H9 (cell line): ENCODE measurements at places on chromosomes 11 and 22. TPM values are rescaled to one million over a fixed set of nuclear protein-coding genes. Genes with fewer than 3 reads are reported as not detected.

DNA sequence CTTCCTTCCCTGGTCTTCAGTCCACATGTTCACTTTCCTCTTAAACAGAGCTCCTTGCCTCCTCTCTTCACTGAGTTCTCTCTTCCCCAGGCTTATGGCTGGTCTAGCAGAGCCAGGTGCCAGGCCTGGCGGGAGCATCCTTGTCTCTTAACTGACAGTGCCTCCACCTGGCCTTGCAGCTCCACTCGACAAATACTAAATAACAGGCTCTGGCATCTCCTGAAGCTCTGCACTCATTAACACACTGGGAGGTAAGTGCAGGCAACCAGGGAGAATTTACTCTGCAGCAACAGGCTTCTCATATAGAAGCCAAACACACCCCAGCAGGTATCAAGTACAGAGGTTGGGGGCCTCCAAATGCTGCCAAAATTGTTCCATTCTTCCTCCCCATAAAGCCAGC, 438.1 kb downstream of the SOX6 start:
- H3K27ac ChIP-seq, result no peak overlapping the region
- no peaks in the 10 kb centered on the region for H3K27me3 ChIP-seq
- no peak for DNase-seq
- no peak overlapping the region for H3K4me3 ChIP-seq
- H3K4me1 ChIP-seq, result no peaks in the 10 kb centered on the region

- H3K27ac ChIP-seq, result no peak overlapping the region
- H3K27me3 ChIP-seq, result no peaks in the 10 kb centered on the region
- no peak for DNase-seq
- no peak overlapping the region for H3K4me3 ChIP-seq
- no peaks in the 10 kb centered on the region for H3K4me1 ChIP-seq
Observed at GRCh38 chr11:4541071-4541470, 3.9 kb upstream of the OR52M1 start.

GRCh38 chr11:85182441-85183387, 444.4 kb downstream of the DLG2 start:
- peak; percentile 45 for DNase-seq
- no peak overlapping the region for H3K27ac ChIP-seq
- H3K4me1 ChIP-seq, result no peaks in the 10 kb centered on the region
- no peaks in the 10 kb centered on the region for H3K36me3 ChIP-seq

DNA sequence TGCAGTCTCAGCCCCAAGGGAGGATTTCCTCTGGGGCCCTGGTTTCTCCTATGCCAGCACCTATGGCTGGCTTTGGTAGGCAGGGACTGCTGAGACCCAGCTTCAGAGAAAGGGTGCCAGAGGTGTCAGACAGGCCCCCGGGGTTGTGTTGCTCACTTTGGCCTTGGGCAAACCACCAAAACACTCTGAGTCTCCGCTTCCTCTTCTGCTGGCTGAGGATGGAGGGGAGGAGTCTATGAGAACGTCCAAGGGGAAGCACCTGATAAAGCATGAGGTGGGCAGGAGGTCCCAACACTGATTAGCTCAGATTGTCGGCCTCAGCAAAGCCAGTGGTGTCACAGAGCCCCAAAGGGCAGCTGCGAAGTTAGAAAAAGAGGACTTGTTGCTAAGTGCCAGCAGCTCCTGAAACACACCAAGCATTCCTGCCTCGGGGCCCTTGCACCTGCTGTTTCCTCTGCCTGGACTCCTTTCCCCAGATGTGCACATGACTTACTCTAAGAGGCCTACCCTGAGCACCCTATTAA, 10.5 kb downstream of the SMTNL1 start:
- H3K36me3 ChIP-seq, result peaks cover 3% of the 10 kb centered on the region; the same call in 2 of the 3 replicates
- no peak for DNase-seq
- H3K4me3 ChIP-seq, result no peak overlapping the region
- H3K27me3 ChIP-seq, result no peaks in the 10 kb centered on the region
- H3K4me1 ChIP-seq, result peaks cover 3% of the 10 kb centered on the region; the same call in 1 of the 2 replicates
- H3K27ac ChIP-seq, result no peak overlapping the region

- H3K27ac ChIP-seq, result no peak overlapping the region
- H3K4me1 ChIP-seq, result no peaks in the 10 kb centered on the region
- DNase-seq, result no peak
- H3K36me3 ChIP-seq, result peaks cover 5% of the 10 kb centered on the region; the same call in 1 of the 2 replicates
- H3K27me3 ChIP-seq, result peaks cover 2% of the 10 kb centered on the region; the same call in 1 of the 2 replicates
Observed at GRCh38 chr11:14638561-14638960, 5.0 kb upstream of the PDE3B start.

GRCh38 chr11:33766085-33766484, 8.2 kb downstream of the FBXO3 start:
- no peaks in the 10 kb centered on the region for H3K27me3 ChIP-seq
- DNase-seq, result no peak
- no peak overlapping the region for H3K4me3 ChIP-seq

GRCh38 chr22:45863981-45864751, 112.8 kb downstream of the WNT7B start:
- H3K4me1 ChIP-seq, result no peaks in the 10 kb centered on the region
- no peak overlapping the region for H3K4me3 ChIP-seq
- H3K27me3 ChIP-seq, result peaks cover 36% of the 10 kb centered on the region; the same call in 1 of the 2 replicates

GRCh38 chr11:45806072-45806933, 1.4 kb downstream of the SLC35C1 start:
- H3K4me1 ChIP-seq, result no peaks in the 10 kb centered on the region; the same call in 1 of the 2 replicates
- H3K27me3 ChIP-seq, result peaks cover 2% of the 10 kb centered on the region; the same call in 1 of the 2 replicates
- H3K4me3 ChIP-seq, result peak overlapping the region; percentile 82
- H3K27ac ChIP-seq, result no peak overlapping the region

GRCh38 chr11:33452836-33453624, 195.8 kb downstream of the HIPK3 start:
- no peaks in the 10 kb centered on the region for H3K27me3 ChIP-seq
- H3K36me3 ChIP-seq, result no peaks in the 10 kb centered on the region
- no peak overlapping the region for H3K4me3 ChIP-seq
- no peaks in the 10 kb centered on the region for H3K4me1 ChIP-seq
- H3K27ac ChIP-seq, result no peak overlapping the region

GRCh38 chr11:27611947-27612455, 88.3 kb downstream of the BDNF start:
- no peak for DNase-seq
- peaks cover 8% of the 10 kb centered on the region for H3K36me3 ChIP-seq
- no peaks in the 10 kb centered on the region for H3K4me1 ChIP-seq
- no peak overlapping the region for H3K27ac ChIP-seq
- H3K4me3 ChIP-seq, result no peak overlapping the region

- no peaks in the 10 kb centered on the region for H3K4me1 ChIP-seq
- no peaks in the 10 kb centered on the region for H3K27me3 ChIP-seq
- peaks cover 23% of the 10 kb centered on the region; the same call in 2 of the 3 replicates for H3K36me3 ChIP-seq
- no peak for DNase-seq
- no peak overlapping the region for H3K4me3 ChIP-seq
- no peak overlapping the region for H3K27ac ChIP-seq
Observed at GRCh38 chr11:71999362-71999761, 653 bp downstream of the IL18BP start.

DNA sequence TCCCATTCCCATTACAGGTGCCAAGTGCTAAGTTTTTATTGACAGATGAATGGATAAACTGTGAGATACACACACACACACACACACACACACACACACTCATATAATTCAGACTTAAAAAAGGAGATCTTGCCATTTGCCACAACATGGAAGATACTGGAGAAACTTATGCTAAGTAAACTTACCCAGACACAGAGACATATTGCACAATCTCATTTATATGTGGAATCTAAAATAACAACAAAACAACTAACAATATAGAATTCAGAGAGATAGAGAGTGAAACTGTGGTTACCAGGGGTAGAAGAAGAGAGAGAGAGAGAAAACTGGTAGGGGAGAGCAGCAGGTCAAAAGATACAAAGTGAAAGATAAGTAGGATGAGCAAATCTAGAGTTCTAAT, 1.4 kb downstream of the MS4A6E start:
- DNase-seq, result no peak

GRCh38 chr11:119121811-119122124, 388 bp downstream of the HINFP start:
- peaks cover 18% of the 10 kb centered on the region for H3K36me3 ChIP-seq
- H3K4me3 ChIP-seq, result peak overlapping the region; percentile 93
- no peaks in the 10 kb centered on the region for H3K27me3 ChIP-seq
- H3K4me1 ChIP-seq, result peaks cover 4% of the 10 kb centered on the region; the same call in 1 of the 2 replicates
- no peak for DNase-seq

DNA sequence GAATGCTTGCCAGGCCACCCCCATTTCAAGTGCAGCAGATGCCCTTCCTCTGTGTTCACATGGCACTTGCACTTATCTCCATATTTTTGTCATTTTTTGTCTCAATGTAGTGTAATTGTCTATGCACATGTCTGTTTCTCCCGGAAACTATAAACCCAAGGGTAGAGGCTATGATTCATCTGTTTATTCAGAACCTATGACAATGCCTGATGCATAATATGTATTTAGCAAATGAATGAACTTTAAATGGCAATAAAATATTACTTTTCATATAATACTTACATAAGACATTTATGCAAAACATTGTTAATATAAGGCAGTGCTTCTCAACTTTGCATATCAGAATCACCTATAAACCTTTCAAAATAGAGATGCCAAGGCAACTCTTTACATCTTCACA, 6.7 kb downstream of the PAK1 start:
- H3K4me1 ChIP-seq, result peaks cover 23% of the 10 kb centered on the region; the same call in 1 of the 2 replicates
- H3K4me3 ChIP-seq, result no peak overlapping the region
- no peaks in the 10 kb centered on the region for H3K27me3 ChIP-seq

DNA sequence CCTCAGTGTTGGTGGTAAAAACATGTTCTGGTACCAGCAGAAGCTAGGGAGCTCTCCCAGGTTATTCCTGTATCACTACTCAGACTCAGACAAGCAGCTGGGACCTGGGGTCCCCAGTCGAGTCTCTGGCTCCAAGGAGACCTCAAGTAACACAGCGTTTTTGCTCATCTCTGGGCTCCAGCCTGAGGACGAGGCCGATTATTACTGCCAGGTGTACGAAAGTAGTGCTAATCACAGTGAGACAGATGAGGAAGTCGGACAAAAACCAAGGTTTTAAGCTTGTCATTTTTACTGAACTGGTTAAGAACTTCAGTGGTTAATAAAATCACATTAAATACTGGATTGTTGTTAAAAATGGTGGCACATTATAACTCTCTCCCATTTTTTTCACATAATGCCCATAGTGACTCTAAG, 42.6 kb upstream of the VPREB1 start:
- H3K27me3 ChIP-seq, result peaks cover 82% of the 10 kb centered on the region
- H3K36me3 ChIP-seq, result no peaks in the 10 kb centered on the region
- no peak overlapping the region for H3K27ac ChIP-seq
- DNase-seq, result no peak
- no peak overlapping the region for H3K4me3 ChIP-seq
- no peaks in the 10 kb centered on the region for H3K4me1 ChIP-seq

GRCh38 chr11:119989159-119989821, 148.6 kb downstream of the TRIM29 start:
- H3K36me3 ChIP-seq, result no peaks in the 10 kb centered on the region

DNA sequence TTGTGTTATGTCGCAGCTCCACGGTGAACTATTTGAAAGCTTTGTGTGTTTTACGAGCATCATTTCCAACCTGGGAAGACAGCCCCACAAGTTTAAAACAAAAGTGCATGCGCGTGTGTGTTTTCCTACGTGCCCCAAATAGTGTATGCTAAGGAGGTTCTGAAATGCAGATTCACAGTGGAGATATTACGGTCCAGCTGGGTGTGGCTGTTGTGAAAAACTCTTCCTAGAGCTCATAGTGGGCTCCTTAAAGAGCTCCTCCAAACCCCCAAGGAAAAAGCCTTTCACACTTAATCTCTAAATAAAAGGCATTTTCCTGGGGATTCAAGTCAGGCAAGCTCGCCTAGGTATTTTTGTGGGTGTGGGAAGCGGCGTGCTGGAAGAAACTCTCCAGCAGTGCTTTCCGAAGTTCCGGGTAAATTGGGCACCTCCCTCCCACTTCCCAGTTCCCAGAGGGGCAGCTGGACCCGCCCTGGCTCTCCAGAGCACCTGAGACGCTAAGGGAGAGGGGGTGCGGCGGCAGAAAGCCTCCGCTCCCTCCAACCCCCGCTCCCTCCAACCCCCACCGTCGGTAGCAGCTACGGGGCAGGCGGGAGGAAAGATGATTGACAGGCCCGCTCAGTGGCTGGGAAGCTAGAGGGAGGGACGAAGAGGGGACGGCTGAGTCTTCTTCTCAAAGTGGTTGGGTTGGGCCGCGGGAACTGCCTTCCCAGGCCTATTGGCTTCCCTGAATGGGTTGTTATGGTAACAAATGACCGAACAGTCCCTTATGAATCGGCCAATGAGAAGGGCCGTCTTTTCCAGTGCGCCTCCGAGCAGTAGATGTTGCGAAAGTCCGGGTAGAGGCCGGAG, 561 bp upstream of the PCF11 start:
- H3K4me1 ChIP-seq, result peaks cover 2% of the 10 kb centered on the region; the same call in 1 of the 2 replicates
- H3K27ac ChIP-seq, result peak overlapping the region; percentile 59
- peak; percentile 100 for DNase-seq
- peak overlapping the region; percentile 100 for H3K4me3 ChIP-seq
- H3K36me3 ChIP-seq, result peaks cover 28% of the 10 kb centered on the region

DNA sequence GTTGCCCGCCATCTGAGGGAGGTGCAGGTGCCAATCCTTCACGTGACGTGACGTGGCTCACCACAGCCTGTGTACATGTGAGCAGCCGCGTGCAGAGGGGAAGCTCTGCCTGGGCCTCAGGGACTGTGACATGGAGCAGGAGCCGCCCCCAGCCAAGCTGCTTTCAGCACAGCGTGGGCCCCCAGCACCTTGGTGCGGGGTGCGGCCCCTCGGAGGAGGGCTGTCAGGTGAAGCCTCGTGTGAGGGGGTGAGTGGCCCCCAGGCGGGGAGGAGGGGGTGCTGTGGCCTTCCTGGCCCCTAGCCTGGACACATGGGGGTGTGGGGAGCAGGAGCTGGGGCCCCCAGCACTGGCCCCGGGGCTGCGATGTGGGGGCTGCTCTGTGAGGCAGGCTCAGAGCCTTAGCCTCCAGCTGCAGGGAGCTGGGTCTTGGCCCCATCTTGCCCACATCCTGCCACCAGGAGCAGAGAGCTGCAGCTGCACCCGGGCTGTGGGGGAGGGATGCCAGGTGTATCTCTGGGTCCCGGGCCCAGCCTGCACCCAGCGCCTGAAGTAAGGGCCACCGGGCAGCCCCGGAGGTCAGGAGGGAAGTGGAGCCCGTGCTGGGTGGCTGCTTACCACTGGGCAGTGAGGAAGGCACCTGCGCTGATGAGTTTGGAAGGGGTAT, at the start of gene ADORA2A:
Gene ADORA2A (plus strand): TSS at position 100 of the 665 bp plus-strand sequence. CDS start 5,806 bp downstream, outside the sequence.
- no peak within 1 kb of the TSS for H3K4me3 ChIP-seq
- 0 out of 2 replicates have a peak, but pooled peaks cover 5% of the 10 kb centered on the region for H3K4me1 ChIP-seq
- H3K36me3 ChIP-seq, result no peaks in the 10 kb centered on the region
- no peak for DNase-seq

- no peak overlapping the region for H3K27ac ChIP-seq
- no peaks in the 10 kb centered on the region for H3K27me3 ChIP-seq
- H3K4me3 ChIP-seq, result no peak overlapping the region
- H3K4me1 ChIP-seq, result no peaks in the 10 kb centered on the region
- peaks cover 49% of the 10 kb centered on the region for H3K36me3 ChIP-seq
- no peak for DNase-seq
Observed at GRCh38 chr11:9172389-9172788, 81.0 kb upstream of the SCUBE2 start.

Gene MED17
- 38.3 and 43.3 TPM in 2 replicates for total RNA-seq

Gene CHRDL2
- total RNA-seq, result 0.33 and 0.39 TPM in 2 replicates

Gene KIRREL3
- 0.09 and 0.17 TPM in 2 replicates for total RNA-seq

Gene NPAS4
- 1.6 and 1.8 TPM in 2 replicates for total RNA-seq

Gene SYT8
- not detected in 2 replicates for total RNA-seq

Gene PANX3
- total RNA-seq, result not detected in 2 replicates

Gene HEPACAM
- not detected in 2 replicates for total RNA-seq

Gene GVQW3
- 4.5 and 4.7 TPM in 2 replicates for total RNA-seq

Gene SLC22A9
- total RNA-seq, result not detected in 2 replicates

Gene TENM4
- 4.3 and 4.6 TPM in 2 replicates for total RNA-seq

Gene NCAM1
- total RNA-seq, result 2.2 and 2.5 TPM in 2 replicates

Gene C22orf15
- total RNA-seq, result 0.81 and 1.8 TPM in 2 replicates

Gene SCGB1C1
- not detected in 2 replicates for total RNA-seq
